T-cell (primary cell): ENCODE measurements at places on chromosomes 1 and 21.

- DNase-seq = peak; percentile 87
Observed at GRCh38 chr1:153536012-153536670, 350 bp upstream of the S100A6 start.

- peak; percentile 72 for DNase-seq
Observed at GRCh38 chr1:46446646-46447498, 42.8 kb upstream of the DMBX1 start.

GRCh38 chr1:156927215-156928042 lies 7.0 kb downstream of the LRRC71 start:
- DNase-seq = peak; percentile 48

DNA sequence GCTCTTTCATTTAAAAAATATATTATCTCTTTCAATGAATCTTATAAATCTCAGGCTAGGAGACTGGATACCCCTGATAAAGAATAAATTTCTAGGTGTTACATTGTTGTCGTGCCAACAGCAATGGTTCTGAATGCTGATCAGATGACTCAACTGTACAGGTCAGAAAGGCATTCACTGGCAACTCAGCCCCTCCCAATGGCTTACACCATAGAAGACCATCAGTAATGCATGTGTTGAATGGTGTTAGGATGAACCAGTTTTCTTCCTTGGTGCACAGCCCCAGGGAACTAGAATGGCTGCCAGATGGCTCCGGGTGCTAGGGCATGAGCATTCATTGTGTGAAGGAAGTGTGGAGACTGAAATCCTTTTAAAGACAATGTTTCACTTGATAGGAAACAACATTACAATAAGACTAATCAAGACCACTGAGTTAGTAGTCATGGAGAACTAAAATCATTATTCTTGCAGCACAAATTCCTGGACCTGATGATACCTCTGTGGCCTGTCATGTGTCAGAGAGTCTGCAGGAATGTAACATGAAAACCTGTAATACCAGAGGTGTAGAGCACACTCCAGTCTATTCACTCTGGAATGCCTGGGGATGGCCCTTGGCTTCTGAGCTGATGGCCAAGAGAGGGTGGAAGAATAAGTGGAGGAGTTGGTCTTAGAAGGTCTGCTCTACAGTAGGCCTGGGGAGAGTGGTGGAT lies 187.7 kb upstream of the LMO4 start:
- DNase-seq = no peak

GRCh38 chr21:37865156-37865555 lies 51.1 kb downstream of the KCNJ6 start:
- DNase-seq = no peak
